ENCODE measurements at places on chromosomes 16 and 17. TPM values are rescaled to one million over a fixed set of nuclear protein-coding genes. Genes with fewer than 3 reads are reported as not detected.

ACTG1 gene
- 6,622 TPM for total RNA-seq

ROGDI gene
- total RNA-seq: 62.7 TPM

SP2 gene
- 0.46 TPM for total RNA-seq

KCTD2 gene
- 51.2 TPM for total RNA-seq

ADAM11 gene
- total RNA-seq: 19.8 TPM
